ENCODE measurements at places on chromosomes 3 and 15.
A peak's percentile ranks its signal among the peaks of the same experiment; 100 is the strongest.

- no peak for DNase-seq
These were observed 12.2 kb upstream of the TSEN2 start for GRCh38 chr3:12472000-12472610.

GRCh38 chr3:153173758-153174516 lies 11.9 kb downstream of the RAP2B start:
- DNase-seq: no peak

DNA sequence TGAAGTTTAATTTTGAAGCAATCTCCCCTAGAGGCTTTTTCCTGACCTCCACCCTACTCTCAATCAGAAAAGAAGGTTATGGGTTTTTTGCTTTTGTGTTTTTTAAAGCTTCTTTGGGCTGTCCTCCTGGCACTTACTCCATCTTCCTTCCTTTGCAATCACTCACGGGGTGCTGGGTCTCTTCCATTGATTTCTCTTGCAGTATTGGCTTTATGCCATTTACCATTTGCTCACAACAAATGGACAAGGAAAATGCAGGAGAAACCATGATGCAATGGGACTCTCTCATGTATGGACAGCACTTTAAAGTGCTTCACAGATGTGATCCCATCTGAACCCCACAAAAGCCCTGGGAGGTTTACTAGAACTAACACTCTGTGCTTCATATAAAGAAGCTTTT lies 57.5 kb downstream of the SST start:
- no peak for DNase-seq

DNA sequence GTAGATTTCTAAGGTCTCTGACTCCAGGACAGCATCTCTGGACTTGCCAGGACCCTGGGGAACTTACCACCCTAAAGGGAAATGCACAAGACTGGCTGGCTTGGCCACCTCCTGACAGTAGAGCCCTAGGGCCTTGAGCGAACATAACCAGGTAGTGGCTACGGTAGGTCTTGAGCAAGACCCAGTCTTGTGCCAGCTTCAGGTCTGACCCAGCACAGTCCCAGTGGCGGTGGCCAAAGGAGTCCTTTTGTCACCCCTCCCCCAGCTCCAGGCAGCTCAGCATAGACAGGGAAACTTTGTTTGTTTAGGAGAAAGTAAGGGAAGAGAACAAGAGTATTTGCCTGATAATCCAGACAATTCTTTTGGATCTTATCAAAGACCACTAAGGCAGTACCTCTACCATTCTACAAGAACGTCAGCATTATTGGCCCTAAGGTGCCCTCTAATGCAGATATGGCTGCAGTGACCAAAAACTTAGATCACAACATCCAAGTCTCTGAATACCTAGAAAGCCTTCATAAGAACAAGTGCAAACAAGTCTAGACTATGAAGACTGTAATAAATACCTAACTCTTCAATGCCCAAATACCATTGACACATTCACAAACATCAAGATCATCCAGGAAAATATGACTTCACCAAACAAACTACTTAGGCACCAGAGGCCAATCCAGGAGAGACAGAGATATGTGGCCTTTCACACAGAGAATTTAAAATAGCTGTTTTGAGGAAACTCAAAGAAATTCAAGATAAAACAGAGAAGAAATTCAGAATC lies 38.7 kb upstream of the FBN1 start:
- no peak for DNase-seq

DNA sequence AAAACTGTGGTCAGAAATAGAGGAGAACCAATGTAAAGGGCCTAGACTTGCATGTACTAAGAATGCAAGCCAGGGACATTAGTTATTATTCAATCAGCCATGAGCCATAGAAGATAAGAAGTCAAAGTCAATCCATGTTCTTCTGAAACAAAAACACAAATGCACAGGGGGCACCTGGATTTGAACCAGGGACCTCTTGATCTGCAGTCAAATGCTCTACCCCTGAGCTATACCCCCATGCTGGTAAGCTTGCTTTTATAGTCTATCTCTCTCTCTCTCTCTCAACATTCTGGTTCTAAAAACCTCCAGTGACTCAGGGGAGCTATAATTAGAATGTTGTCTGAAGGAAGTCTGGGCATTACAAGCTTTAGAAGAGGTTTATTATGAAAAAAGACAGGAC lies 85.6 kb upstream of the ACP3 start:
- DNase-seq: no peak

GRCh38 chr15:96551196-96551595 lies 220.7 kb downstream of the NR2F2 start:
- DNase-seq: no peak

DNA sequence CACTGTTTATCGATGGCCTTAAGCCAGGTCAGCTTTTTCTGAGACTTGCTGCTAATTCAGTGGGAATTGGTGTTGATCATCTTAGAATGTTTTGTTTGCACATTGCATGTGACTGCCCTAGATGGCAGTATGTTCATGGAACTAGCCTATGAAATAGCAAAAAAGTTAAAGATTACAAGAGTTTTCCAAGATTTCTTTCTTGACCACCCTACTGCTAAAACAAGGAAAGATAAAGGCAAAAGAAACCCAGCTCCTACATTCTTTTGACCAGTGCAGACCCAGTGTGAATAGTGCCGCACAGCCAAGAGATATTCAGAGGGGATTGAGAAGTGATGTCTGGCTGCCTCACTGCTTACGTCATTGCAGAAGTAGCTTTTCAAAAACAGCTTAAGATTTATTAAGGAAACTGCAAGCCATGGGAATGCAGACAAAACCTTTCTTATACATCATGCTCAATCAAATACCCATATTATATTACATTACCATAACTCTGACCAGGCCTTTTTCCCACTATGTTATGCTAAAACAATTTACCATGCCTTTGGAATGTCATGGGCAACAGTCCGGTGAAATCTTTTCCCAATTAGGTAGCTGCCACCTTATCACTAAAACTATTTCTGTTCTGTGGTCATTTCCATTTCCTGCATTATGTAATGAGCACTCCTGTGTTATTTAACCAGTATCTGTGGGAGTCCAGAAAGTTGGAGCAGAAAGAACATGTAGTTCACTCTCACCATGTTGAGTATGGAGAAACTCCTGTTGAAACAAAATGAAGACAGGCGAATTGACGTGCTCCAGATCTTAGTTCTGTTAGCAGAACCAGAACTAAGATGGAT lies 6.0 kb downstream of the PHLDB2 start:
- DNase-seq: no peak

- no peak for DNase-seq
These were observed 56.5 kb downstream of the HOMER2 start for GRCh38 chr15:82895983-82896382.

GRCh38 chr3:70570584-70570983 lies 258.1 kb upstream of the MDFIC2 start:
- DNase-seq: no peak

DNA sequence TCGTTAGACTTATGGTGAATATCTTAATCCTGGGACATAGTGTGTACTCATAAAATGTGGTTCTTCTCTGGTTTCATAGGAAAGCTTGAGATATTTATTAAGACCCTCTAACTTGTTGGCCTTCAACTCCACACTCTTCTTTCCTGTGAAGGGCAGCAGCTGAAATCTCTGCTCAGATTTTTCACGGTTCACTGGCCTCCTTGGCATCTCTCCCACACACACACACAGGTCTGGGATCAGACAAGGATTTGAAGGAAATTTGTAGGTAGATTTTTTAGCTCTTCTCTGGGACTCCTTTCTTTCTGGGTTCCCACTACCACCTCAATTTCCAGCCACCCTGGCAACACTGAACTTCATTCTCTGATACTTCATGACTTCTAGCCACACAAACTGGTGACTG lies 70.2 kb downstream of the MYRIP start:
- DNase-seq: no peak

- peak; percentile 79 for DNase-seq
These were observed 188.7 kb upstream of the LINGO1 start for GRCh38 chr15:77821188-77821958.

- no peak for DNase-seq
These were observed 270.9 kb downstream of the FHIT start for GRCh38 chr3:60980342-60980692.

GRCh38 chr3:148335612-148336011 lies 362.1 kb upstream of the AGTR1 start:
- DNase-seq: no peak

- DNase-seq: no peak
These were observed 160.7 kb downstream of the FHIT start for GRCh38 chr3:61090389-61091169.

GRCh38 chr3:113844622-113845222 lies 6.1 kb downstream of the GRAMD1C start:
- peak; percentile 47 for DNase-seq

DNA sequence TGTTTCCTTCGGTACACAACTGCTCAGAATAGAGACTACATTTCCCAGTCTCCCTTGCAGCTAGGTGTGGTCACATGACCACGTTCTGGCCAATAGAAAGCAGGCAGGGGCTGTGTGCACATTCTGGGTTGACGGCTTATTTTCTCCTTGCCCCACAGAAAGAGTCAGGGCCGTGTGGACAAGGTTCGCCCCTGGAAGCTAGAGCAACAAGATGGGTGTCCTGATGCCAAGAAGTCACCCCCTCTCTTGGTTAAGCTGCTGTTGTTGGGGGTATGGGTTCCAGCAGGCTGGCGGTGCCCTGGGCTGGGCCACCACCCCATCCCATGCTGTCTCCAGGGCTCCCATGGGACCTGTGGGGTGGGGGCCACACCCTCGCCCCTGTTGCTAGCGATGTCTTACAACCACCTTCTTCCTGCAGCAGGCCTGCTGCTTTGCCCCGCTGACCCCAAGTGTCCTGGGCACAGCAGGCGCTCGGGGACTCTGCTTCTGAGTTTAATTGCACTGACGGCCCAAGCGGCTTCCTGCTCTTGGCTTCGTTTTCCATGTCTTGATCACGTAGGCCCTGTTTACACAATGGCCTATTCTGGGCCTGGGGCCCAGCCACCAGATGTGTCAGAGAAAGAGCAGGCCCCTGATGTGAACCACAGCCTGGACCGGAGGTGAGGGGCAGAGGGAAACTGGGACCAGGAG lies 24.9 kb downstream of the ABTB1 start:
- DNase-seq: peak; percentile 83

DNA sequence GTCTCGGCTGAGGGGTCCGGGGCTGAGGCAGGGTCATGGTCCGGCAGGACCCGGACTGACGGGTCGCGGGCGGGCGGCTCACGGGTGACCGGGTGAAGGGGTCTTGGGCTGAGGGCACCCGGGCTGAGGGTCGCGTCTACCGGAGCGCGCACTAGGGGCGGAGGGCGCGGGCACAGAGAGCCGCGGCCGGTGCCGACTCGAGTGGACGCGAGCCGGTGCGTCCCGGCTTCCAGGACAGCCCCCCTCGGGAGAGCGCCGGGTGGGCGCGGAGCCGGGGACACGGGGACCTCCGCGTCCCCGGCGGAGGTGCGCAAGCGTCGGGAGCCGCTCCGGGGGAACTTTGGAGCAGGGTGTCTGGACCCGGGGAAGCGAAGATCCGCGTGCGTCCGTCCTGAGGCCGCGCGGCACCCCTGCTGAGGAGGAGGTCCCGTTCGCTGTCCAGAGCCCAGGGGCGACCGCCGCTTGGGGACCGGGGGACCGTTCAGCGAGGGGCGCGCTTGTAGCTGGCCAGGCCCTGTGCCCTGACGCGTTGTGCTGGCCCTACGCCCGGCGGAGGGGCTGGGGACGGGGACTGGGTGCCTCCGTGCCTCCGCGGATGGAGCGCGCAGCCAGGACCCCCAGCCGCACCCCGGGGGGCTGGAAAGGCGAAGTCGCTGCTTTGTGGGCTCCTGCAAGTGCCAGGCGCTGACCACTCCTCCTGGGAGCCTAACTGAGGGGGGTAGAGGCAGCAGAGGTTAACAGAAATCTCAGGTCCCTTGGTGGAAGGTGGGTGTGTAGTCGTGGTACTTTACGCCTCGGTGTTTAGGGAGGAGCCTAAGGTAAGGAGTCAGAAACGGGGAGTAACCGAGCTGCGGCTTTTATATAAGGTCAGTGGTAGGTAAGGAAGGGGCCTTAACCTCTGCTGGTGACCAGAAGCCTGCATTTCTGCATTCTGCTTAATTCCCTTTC lies at the start of gene PPARG:
Gene PPARG, plus strand, starts transcription at position 889 of the 948 bp plus-strand sequence. CDS start 90,642 bp downstream, outside the sequence.
- DNase-seq: peak; percentile 29

Data from GM13976 (cell line).